Renal pelvis (tissue), 12 donors: ENCODE measurements at places on chromosomes 13 and 19.

DNA sequence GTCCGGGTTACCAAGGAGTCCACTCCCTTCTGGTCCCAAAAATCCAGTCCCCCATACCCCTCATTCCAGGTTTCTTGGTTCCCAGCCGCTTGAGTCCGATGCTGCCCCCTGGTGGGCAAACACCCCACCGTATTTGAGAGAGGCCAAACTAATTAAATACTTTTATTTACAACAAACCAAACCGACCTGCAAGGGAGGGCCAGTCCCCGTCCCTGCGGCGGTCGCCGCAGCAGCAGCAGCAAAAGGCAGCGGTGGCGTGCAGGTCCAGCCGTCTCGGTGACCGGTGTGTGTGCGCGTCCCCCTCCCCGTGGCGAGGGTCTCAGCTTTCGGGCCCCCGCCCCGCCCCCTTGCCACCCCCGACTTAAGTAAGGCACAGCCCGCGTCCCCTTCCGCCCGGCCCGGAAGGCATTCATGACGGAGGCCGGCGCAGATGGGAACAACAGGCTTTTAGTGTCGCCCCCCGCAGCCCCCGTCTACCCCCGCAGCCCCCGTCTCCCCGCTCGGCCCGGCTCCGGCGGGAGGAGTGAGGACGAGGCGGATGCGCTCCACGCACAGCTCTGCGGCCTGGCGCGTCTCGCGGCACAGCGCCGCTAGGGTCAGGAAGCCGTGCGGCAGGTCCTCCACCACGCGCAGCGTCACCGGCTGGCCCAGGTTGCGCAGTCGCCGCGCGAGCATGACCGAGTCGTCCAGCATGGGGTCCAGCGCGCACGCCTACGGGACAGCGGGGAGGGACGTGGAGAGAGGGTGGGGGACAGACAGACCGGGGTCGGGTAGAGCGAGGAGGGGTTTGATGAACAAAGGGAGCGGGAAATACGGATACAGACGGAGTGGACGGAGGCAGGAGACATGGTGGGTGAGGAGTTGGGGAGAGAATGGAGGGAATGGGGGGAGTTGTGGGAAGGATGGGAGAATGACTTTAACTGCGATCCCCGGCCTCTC is 11.5 kb upstream of the CNFN start:
- peak; percentile 87 for DNase-seq

DNA sequence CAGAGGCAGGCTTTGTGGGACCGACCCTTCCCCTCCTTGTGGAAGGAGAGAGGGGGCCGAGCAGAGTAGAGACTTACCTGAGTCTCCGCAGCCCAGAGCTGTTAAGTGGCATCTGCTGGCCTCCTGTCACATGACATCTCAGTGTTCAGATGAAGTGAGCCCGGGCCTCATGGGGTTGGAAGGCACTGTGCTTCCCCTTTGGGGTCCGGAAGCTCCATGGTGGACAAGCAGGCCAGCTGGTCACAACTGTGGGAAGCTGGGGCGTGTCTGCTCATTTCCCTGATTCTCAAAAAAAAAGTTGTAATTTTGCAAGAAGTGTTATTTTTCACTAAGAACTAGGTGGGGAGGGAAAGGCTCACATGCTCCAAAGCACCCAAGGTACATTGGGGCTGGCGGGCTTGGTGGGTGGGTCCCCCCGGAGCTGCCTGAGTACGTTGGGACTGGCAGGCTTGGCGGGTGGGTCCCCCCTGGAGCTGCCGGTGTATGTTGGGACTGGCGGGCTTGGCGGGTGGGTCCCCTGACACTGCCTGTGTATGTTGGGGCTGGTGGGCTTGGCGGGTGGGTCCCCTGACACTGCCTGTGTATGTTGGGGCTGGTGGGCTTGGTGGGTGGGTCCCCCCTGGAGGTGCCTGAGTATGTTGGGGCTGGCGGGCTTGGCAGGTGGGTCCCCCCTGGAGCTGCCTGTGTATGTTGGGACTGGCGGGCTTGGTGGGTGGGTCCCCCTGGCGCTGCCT is 18.2 kb upstream of the DCUN1D2 start:
- no peak for DNase-seq

GRCh38 chr13:32496599-32497160 is 41.9 kb downstream of the N4BP2L2 start:
- no peak for DNase-seq

GRCh38 chr13:112342841-112343361 is 33.3 kb upstream of the SPACA7 start:
- DNase-seq = no peak

DNA sequence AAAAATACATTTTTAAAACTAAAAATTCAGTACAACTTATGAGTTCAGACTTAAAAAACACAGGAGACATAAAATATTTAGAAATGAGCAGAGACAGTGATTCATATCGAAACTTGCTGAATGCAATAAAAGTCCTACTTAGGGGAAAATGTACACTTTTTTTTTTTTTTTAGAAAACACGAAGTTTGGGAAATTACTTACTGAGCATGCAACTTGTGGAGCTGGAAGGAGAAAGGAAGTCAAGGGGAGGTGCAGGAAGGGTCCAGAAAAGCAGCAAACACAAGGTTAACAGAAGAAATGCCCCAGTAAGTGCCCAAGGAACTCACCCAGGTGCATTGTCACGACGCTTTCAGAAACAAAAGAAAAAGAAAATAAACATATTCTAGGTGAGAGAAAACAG is 18.6 kb upstream of the LAIR1 start:
- DNase-seq = no peak

GRCh38 chr13:20826301-20826700 is 52.5 kb upstream of the EEF1AKMT1 start:
- DNase-seq = no peak

DNA sequence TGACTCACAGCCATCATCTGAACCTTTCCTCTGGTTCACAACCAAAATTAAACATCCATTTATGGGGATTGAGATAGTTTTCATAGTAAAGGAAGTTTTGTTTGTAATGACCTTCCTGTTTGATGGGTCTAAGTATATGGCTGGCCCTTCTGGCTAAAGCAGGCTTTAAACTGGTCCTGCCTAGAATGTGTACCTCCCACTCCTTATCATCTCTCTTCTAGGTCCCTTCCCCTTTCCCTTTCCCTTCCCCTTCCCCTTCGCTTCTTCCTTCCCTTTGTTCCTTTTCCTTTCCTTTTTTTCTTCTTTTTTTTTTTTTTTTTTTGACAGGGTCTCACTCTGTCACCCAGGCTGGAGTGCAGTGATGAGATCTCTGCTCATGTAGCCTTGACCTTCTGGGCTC is 35.6 kb downstream of the BBC3 start:
- no peak for DNase-seq

GRCh38 chr13:72567566-72567965 is 159.9 kb downstream of the MZT1 start:
- DNase-seq = no peak

DNA sequence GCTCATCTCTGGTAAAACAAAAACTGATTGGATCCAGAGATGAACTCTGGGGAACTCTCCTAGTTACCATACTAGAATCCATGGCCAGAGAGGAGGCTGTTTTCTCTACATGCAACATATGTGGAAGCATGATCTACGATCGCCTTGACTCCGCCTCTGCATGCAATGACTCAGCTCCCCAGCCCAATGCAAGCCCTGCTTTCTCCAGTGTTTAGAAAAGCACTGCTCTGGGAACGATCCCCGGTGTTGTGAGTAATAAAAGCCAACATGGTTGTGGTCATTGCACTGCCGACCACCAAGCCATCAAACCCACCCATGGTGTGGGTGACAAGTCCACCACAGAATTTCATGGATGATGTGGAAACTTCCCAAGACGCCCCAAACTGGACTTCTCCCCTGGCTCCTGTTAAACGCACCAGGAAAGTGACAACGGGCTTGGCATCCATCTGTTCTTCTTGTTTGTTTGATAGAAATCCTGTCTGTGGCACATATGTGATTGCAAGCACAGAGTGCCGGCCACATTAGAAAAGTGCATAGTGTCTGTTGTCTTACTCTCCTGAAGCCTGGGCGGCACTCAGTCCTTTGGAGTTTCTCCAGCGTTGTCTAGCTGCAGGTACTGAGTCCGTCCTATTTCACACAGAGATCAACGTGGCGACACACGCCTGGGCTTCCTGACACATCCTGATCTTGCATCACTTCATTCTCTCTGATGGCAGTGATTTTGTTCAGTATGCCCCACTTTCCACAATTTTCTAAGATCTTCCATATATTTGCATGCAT is 36.4 kb upstream of the VSTM2B start:
- no peak for DNase-seq

- no peak for DNase-seq
These were observed 77.1 kb downstream of the GNG7 start for GRCh38 chr19:2625434-2625833.

GRCh38 chr13:45456196-45456972 is 8.4 kb upstream of the COG3 start:
- DNase-seq = no peak

GRCh38 chr13:73417012-73417615 is 358.3 kb downstream of the KLF5 start:
- DNase-seq = no peak

DNA sequence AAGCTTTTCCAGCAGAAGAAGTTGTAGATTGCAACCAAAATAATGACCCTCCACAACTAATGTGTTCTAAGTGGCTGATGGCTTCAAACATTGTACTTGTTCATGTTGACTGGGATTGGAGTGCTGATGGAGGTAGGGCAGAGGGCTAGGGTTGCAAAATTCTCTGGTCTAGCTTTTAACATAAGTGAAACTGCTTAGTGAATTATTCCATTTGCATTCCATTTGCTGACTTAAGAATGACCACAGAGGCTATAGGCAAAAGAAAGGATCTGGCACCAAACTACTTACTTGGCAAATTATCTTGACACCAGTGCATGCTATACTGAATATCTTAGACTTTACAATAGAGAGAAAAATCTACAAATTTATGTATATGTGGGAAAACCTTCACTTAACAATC is 287.0 kb downstream of the FGF9 start:
- DNase-seq = no peak

DNA sequence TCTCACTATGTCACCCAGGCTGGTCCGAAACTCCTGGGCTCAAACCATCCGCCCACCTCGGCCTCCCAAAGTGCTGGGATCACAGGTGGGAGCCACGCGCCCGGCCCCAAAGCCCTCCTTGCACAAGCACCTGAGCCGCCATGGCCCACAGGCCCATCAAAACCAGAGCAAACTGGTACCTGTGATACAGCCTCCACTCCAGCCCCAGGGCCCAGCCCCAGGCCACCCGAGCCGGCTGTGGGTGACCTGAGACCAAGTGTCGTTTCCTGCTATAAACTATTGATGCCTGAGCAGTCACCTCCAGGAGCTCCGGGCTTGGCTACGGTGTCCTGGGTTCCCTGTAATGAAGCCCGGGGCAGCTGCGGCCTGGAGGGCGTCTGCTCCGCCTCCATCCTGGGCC is 9.7 kb upstream of the PTBP1 start:
- no peak for DNase-seq

- no peak for DNase-seq
These were observed 79.1 kb upstream of the GPR12 start for GRCh38 chr13:26839682-26840081.

GRCh38 chr19:18496167-18496979 is 25.5 kb downstream of the ELL start:
- no peak for DNase-seq

GRCh38 chr19:10544242-10544752 is 593 bp downstream of the ATG4D start:
- no peak for DNase-seq

- DNase-seq = peak; percentile 64
These were observed 81.5 kb downstream of the RYR1 start for GRCh38 chr19:38514812-38515633.

- peak; percentile 43 for DNase-seq
These were observed 69.2 kb downstream of the ZNF100 start for GRCh38 chr19:21698215-21698614.

GRCh38 chr13:34300559-34300958 is 482.6 kb downstream of the RFC3 start:
- DNase-seq = no peak

DNA sequence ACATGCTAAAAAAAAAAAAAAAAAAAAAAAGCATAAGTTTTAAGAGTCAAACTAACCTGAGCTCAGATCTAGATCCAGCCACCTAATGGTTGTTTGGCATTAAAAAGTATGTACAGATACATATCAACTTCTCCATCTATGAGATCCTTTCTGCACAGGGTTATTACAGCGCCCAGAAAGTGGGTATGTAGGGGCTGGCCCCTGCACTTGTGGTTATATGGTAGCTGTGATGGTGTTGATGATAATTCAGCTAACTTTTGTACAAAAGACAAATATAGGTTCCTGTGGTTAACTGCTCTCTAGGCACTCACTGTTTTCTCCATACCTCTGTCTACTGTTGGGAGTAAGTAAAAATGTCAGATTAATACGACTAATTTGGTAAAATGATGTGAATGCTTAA is 81.7 kb downstream of the TNFRSF19 start:
- DNase-seq = no peak
